ENCODE measurements at places on chromosomes 6 and 20. TPM values are rescaled to one million over a fixed set of nuclear protein-coding genes. Genes with fewer than 3 reads are reported as not detected.
A peak's percentile ranks its signal among the peaks of the same experiment; 100 is the strongest.

Gene PRL
- total RNA-seq = not detected

DNA sequence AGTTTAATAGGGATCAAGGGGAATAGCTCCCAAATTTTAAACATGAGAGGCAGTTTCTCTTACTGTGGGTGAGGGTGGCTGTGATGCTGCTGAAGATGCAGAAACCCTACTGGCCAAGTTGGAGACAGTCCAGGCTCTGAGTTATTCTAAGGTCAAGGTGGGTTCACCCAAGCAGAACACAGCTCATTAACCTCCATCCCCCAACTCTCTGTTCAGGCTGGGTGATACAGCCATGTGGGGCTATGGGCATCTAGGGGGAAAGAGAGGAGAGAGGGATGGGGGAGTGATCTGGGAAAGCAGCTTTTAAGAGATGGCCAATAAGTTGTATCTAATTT, 18.9 kb upstream of the TRAM2 start:
- no peak for DNase-seq

- peak; percentile 83 for DNase-seq
Observed at GRCh38 chr6:139126255-139126654, 8.6 kb upstream of the HECA start.

- DNase-seq = no peak
Observed at GRCh38 chr20:48962976-48963771, 41.7 kb downstream of the ARFGEF2 start.

DNA sequence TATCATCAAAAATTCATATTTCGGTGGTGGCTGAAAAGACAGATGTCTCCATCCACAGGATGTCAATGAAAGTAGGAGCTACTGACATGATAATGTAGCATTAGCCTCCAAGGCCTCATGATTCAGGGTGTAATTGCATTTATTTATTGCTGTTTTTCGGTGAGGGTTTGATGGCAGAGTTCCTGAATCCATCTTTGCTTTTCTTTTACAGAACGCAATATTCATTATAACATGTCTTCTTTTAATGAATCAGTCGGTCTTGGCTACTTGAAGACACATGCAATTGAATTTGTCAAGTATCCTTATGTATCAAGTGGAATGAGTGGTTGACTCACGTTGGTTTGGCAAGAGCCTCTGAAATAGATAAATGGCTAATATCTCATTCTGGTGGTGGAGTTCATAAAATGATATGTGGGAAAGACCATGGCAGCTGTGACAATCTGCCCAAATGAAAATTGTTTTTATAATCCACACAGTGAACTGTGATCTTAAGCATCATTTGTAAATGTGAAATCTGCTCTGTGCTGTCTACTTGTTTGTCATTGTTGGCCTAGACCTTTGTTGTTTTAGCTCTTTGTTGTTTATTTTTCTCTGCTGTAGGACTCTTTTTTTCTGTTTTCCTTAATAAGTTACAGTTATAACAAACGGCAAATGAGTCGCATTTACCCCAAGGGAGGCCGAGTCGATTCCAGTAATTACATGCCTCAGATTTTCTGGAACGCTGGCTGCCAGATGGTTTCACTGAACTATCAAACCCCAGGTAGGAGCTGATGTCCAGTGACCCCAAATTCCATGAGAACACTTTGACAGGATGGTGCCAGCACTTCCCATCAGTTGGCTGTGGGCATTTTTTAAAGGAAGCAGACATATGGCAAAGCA, 105.7 kb upstream of the LAMP5 start:
- peak; percentile 94 for DNase-seq

DNA sequence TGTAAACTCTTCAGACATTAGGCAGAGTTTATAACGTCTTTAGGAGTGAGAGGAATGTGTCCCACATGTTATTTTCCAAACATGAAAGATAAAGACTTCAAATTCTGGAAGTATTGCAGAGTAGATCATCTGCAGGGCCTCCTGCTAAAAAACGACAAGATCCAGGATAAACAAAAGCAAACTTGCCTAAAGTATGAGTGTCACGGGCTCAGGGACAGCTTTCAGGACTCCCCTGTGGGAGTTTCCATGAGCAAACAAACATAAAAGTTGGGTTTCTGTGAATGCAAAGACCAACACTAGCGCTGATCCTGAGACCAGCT, 76.9 kb downstream of the TXNDC5 start:
- DNase-seq = no peak

GRCh38 chr6:170388113-170388512, 81.6 kb downstream of the FAM120B start:
- peak; percentile 62 for DNase-seq

GRCh38 chr20:56542489-56543030, 9.5 kb downstream of the FAM209B start:
- DNase-seq = no peak

DNA sequence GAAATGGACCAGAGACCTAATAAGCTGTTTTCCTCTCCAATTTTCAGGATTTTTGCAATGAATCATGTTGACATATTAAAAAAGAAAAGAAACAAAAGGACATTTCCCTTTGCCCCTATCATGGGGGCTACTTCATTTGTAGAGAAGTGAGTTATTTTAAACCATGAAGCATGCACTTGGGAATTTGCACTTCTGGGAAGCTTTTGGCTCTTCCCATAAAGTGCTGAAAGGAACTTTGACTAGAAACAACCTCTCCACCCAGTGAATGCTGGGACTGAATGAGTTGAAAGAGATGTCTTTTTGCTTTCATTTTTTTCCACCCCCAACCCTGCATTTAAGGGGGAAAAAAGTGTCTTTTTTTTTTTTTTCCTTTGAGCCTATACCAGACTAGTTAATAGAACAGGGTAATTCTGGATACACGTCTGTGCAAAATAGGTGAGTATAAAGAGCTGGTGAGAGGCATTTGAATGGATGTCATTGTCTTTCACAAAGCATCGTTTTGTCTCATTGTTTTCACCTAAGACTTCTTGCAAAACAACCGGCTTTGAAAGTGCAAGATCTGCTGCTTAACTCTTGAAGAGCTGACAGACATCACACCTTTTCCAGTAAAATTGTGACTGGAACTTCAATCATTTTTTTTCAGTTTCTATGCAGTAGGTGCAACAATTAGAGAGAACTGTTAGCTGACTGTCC, 138.7 kb upstream of the BACH2 start:
- DNase-seq = peak; percentile 19

DNA sequence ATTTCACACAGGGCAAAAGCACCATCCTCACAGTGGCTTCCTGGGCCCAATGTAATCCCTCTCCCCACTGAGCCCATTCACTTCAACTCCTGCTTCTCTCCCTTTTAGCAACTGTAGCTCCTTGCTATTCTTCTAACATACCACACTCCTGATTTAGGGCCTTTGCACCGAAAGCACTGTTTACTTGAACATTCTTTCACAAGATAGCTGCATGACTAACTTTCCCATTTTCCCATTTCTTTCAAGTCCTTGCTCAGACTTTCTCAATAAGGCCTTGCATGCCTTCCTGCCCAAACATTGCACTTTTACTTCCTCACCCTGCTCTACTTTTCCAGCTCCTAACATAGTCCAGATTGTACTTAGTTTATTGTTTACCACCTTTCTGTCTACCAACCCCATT, 73.0 kb downstream of the SHPRH start:
- DNase-seq = peak; percentile 90

Gene RAB44
- total RNA-seq = 0.14 TPM

Gene TCF15
- total RNA-seq = not detected

Gene MYH7B
- 0.05 TPM for total RNA-seq

Measured in astrocyte (in vitro differentiated cells and primary cell).